ENCODE measurements at places on chromosomes 6 and 20.
A peak's percentile ranks its signal among the peaks of the same experiment; 100 is the strongest.

DNA sequence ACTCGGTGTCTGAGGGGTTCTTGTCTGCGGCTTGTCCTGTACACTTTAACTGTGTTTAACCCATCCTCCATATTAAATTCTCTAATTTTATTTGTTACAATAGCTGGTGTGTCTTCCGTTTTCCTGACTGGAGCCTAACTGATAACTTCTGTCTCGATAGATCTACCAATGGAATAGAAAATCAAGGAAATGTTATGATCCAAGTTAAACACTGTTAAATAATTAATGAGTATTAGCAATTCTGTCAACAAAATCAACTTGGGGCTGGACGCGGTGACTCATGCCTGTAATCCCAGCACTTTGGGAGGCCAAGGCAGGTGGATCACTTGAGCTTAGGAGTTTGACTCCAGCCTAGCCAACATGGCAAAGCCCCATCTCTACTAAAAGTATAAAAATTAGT, 81.7 kb downstream of the DNAH8 start:
- DNase-seq = no peak

DNA sequence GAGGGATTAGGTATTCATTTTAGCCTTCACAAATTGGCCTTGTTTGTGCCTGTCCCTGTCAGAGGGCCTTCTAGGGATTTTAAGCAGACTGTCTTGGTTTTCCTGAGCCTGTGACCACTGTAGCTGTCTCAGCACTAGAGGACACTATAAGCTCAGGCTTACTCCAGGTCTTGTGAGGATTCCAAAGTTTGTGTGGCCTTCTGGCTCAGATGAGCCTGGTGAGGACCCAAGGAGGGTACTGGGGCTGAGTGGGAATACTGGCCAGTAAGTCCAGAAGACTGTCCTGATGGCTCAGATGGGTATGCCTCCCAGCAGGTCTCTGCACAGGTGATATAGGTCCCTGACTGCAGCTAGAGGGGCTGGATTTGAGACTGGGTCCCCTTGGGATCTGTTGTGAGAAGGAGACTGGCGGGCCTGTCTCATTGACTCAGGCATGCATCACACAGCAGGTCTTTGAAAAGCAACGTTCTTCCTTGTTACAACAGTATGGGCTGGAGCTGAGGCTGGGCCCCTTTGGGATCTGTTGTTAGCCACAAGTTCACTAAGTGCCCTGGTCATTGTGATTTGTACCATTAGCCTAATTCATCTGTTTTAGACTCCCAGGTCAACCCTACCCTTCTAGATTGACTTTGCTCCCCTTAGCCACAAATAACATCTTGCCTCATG, 26.3 kb upstream of the TFB1M start:
- peak; percentile 54 for DNase-seq

- DNase-seq = no peak
Measured at GRCh38 chr20:58698741-58699622, 6.4 kb downstream of the NPEPL1 start.

DNA sequence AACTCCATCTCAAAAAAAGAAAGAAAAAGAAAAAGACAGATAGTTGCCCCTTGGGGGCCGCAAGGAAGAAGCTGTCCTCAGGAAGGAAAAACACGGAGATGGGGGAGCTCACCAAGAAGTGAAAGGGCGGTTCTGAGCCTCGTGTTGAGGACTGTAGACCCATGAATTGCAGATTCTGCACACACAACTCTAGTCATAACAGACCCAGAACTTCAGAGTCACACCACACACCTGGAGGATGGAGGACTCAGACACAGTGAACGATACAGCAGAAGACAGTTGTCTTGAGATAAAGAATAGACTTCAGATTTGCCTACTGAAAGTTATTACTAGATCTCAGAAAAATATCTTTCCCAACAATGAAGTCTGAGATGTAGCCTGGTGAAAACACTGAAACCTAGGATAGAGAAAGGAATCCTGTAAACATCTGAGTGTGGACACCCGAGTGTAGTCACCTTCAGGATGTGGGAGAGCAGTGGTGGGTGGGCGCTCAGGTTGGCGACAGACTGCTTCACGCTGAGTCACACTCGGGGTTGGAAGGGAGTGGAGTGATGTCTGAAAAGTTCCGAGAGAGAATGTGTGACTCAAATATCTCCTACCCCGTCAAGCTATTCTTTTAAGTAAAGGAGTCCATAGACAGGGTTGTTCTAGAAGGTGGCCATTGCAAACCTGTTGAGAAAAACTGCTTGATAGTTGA, 88.1 kb downstream of the MAP3K4 start:
- peak; percentile 62 for DNase-seq

Data from foreskin fibroblast (primary cell).